ENCODE measurements at places on chromosomes 12 and 14. TPM values are rescaled to one million over a fixed set of nuclear protein-coding genes. Genes with fewer than 3 reads are reported as not detected.
A peak's percentile ranks its signal among the peaks of the same experiment; 100 is the strongest.

DNA sequence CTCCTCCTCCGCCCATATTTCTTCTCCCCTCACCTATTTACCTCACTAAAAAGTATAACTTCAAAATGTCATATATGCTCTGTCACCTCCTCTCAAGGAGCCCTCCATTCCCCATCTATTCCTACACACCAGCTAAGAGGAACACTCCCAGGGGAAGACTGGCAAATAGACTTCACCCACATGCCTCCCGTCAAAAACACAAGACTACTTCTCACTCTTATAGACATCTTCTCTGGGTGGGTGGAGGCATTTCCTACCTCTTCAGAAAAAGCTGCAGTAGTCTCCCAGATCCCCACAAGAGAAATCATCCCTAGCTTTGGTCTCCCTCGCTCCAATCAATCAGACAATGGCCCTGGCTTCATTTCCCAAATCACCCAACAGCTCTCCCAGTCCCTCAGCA, 66.2 kb downstream of the MOK start:
- H3K36me3 ChIP-seq: no peaks in the 10 kb centered on the region
- H3K27ac ChIP-seq: no peak overlapping the region
- H3K4me3 ChIP-seq: no peak overlapping the region
- DNase-seq: no peak
- H3K27me3 ChIP-seq: no peaks in the 10 kb centered on the region

- no peaks in the 10 kb centered on the region for H3K4me1 ChIP-seq
- H3K27ac ChIP-seq: no peak overlapping the region
- H3K27me3 ChIP-seq: peaks cover 2% of the 10 kb centered on the region
- DNase-seq: no peak
Observed at GRCh38 chr12:3598896-3599860, 108.2 kb downstream of the PRMT8 start.

The SOAT2 gene
- total RNA-seq: not detected

GRCh38 chr14:105635560-105635959, 109.2 kb downstream of the TMEM121 start:
- H3K27ac ChIP-seq: no peak overlapping the region
- no peak overlapping the region for H3K4me3 ChIP-seq
- no peak for DNase-seq
- peaks cover 3% of the 10 kb centered on the region for H3K4me1 ChIP-seq
- H3K27me3 ChIP-seq: no peaks in the 10 kb centered on the region

GRCh38 chr14:76937181-76938091, 91.1 kb downstream of the IRF2BPL start:
- peak; percentile 95 for DNase-seq
- peaks cover 26% of the 10 kb centered on the region for H3K4me1 ChIP-seq
- no peak overlapping the region for H3K4me3 ChIP-seq
- no peaks in the 10 kb centered on the region for H3K36me3 ChIP-seq
- H3K27ac ChIP-seq: peak overlapping the region; percentile 56
- no peaks in the 10 kb centered on the region for H3K27me3 ChIP-seq

GRCh38 chr12:59444932-59445331, 150.9 kb upstream of the SLC16A7 start:
- H3K4me3 ChIP-seq: no peak overlapping the region
- H3K4me1 ChIP-seq: no peaks in the 10 kb centered on the region
- H3K27me3 ChIP-seq: no peaks in the 10 kb centered on the region
- H3K36me3 ChIP-seq: no peaks in the 10 kb centered on the region
- peak; percentile 13 for DNase-seq

DNA sequence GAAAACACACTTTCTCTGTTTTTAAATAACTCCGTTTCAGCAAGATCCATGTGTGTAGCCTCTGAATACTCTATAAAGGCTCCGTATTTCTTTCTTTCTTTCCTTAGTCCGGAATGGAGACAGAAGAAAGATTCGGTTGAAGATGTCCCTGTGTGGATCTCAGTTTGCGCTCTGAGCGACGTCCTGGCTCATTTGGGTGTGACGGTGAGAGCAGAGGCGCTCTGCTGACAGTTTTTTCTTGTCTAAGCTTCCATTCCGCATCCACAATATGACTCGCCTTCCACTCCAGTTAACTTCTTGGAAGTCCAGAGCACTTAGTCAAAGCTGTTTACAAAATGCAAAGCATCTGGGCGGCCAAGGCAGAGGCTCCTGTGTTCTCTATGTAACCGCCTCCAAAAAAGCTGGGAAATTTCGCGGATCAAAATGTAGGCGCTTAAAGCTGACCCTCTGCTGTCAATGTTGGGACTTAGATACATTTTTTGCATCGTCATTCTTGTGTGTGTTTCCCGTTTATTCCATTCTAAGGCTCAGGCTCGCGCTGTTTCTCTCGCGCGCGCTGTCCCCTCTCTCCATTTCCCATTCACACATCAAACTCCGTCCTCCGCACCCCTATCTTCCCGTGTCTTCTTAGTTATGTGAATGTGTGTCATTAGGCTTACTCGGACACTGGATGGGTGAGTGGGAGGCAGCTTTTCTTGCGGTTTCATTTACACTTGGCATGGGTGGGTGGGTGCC, 880 bp upstream of the FLRT2 start:
- no peak for DNase-seq
- no peaks in the 10 kb centered on the region for H3K36me3 ChIP-seq
- H3K27ac ChIP-seq: peak overlapping the region; percentile 71
- H3K4me1 ChIP-seq: peaks cover 60% of the 10 kb centered on the region
- H3K4me3 ChIP-seq: peak overlapping the region; percentile 73
- H3K27me3 ChIP-seq: peaks cover 52% of the 10 kb centered on the region

- no peaks in the 10 kb centered on the region for H3K36me3 ChIP-seq
- H3K4me1 ChIP-seq: no peaks in the 10 kb centered on the region
- no peak overlapping the region for H3K27ac ChIP-seq
- no peak overlapping the region for H3K4me3 ChIP-seq
Observed at GRCh38 chr12:111094157-111095010, 174.0 kb upstream of the MYL2 start.

Data from stomach (tissue), 19 donors.